Endodermal cell (in vitro differentiated cells): ENCODE measurements at places on chromosomes 5 and 9. TPM values are rescaled to one million over a fixed set of nuclear protein-coding genes. Genes with fewer than 3 reads are reported as not detected.
A peak's percentile ranks its signal among the peaks of the same experiment; 100 is the strongest.

The PCDHB5 gene
- total RNA-seq, result 42.8 and 43.5 TPM in 2 replicates

The ALDOB gene
- total RNA-seq, result not detected in 2 replicates

GRCh38 chr5:131488463-131488862 is 146.6 kb downstream of the RAPGEF6 start:
- H3K4me3 ChIP-seq, result no peak overlapping the region
- H3K27ac ChIP-seq, result no peak overlapping the region
- H3K36me3 ChIP-seq, result peaks cover 68% of the 10 kb centered on the region
- H3K27me3 ChIP-seq, result no peaks in the 10 kb centered on the region
- no peak for DNase-seq
- no peaks in the 10 kb centered on the region for H3K4me1 ChIP-seq

GRCh38 chr5:150309101-150309885 is 6.6 kb upstream of the ARSI start:
- H3K36me3 ChIP-seq, result no peaks in the 10 kb centered on the region
- H3K4me1 ChIP-seq, result no peaks in the 10 kb centered on the region
- H3K27me3 ChIP-seq, result peaks cover 9% of the 10 kb centered on the region

The MINAR2 gene
- not detected in 3 replicates for total RNA-seq

- H3K4me1 ChIP-seq, result no peaks in the 10 kb centered on the region
- DNase-seq, result no peak
- no peaks in the 10 kb centered on the region for H3K27me3 ChIP-seq
- no peak overlapping the region for H3K4me3 ChIP-seq
- no peaks in the 10 kb centered on the region for H3K36me3 ChIP-seq
- no peak overlapping the region for H3K27ac ChIP-seq
Measured at GRCh38 chr5:94544031-94544650, 74.3 kb downstream of the KIAA0825 start.

The KLF9 gene
- 0.31 to 0.96 TPM (median 0.44 TPM) in 3 replicates for total RNA-seq

- H3K4me3 ChIP-seq, result no peak overlapping the region
- H3K27ac ChIP-seq, result no peak overlapping the region
- peaks cover 5% of the 10 kb centered on the region for H3K36me3 ChIP-seq
- DNase-seq, result no peak
Measured at GRCh38 chr9:136675477-136676296, 11.6 kb downstream of the AGPAT2 start.

GRCh38 chr5:107764976-107765804 is 94.5 kb upstream of the EFNA5 start:
- DNase-seq, result no peak
- no peaks in the 10 kb centered on the region for H3K27me3 ChIP-seq
- H3K27ac ChIP-seq, result no peak overlapping the region
- H3K36me3 ChIP-seq, result no peaks in the 10 kb centered on the region
- peaks cover 51% of the 10 kb centered on the region for H3K4me1 ChIP-seq

GRCh38 chr5:78630047-78630446 is 18.5 kb downstream of the LHFPL2 start:
- no peak overlapping the region for H3K4me3 ChIP-seq
- H3K4me1 ChIP-seq, result peaks cover 57% of the 10 kb centered on the region
- H3K36me3 ChIP-seq, result peaks cover 92% of the 10 kb centered on the region
- DNase-seq, result peak; percentile 38
- H3K27ac ChIP-seq, result no peak overlapping the region

GRCh38 chr5:14588145-14588544 is 6.6 kb downstream of the OTULINL start:
- DNase-seq, result no peak
- H3K4me1 ChIP-seq, result no peaks in the 10 kb centered on the region
- peaks cover 9% of the 10 kb centered on the region for H3K27me3 ChIP-seq
- H3K4me3 ChIP-seq, result no peak overlapping the region
- H3K36me3 ChIP-seq, result no peaks in the 10 kb centered on the region

The CTSL gene
- total RNA-seq, result 100 to 131 TPM (median 128 TPM) in 3 replicates

The DNAJA1 gene
- 34.6 to 139 TPM (median 137 TPM) in 3 replicates for total RNA-seq

- no peak for DNase-seq
- no peaks in the 10 kb centered on the region for H3K27me3 ChIP-seq
- no peaks in the 10 kb centered on the region for H3K4me1 ChIP-seq
- no peak overlapping the region for H3K4me3 ChIP-seq
- no peak overlapping the region for H3K27ac ChIP-seq
Measured at GRCh38 chr9:100170556-100170955, 71.5 kb downstream of the INVS start.

GRCh38 chr9:121013911-121014310 is 36.2 kb downstream of the C5 start:
- no peak for DNase-seq
- H3K4me3 ChIP-seq, result no peak overlapping the region
- no peaks in the 10 kb centered on the region for H3K4me1 ChIP-seq
- peaks cover 55% of the 10 kb centered on the region for H3K36me3 ChIP-seq
- H3K27ac ChIP-seq, result no peak overlapping the region
- no peaks in the 10 kb centered on the region for H3K27me3 ChIP-seq

GRCh38 chr9:88464851-88465250 is 70.1 kb upstream of the NXNL2 start:
- no peak for DNase-seq
- H3K27ac ChIP-seq, result no peak overlapping the region
- H3K36me3 ChIP-seq, result peaks cover 52% of the 10 kb centered on the region
- H3K4me3 ChIP-seq, result no peak overlapping the region
- no peaks in the 10 kb centered on the region for H3K27me3 ChIP-seq
- H3K4me1 ChIP-seq, result peaks cover 2% of the 10 kb centered on the region

The SLC23A1 gene
- 0.35 and 0.88 TPM in 2 replicates for total RNA-seq

The PDCD1LG2 gene
- total RNA-seq, result not detected in 2 replicates

DNA sequence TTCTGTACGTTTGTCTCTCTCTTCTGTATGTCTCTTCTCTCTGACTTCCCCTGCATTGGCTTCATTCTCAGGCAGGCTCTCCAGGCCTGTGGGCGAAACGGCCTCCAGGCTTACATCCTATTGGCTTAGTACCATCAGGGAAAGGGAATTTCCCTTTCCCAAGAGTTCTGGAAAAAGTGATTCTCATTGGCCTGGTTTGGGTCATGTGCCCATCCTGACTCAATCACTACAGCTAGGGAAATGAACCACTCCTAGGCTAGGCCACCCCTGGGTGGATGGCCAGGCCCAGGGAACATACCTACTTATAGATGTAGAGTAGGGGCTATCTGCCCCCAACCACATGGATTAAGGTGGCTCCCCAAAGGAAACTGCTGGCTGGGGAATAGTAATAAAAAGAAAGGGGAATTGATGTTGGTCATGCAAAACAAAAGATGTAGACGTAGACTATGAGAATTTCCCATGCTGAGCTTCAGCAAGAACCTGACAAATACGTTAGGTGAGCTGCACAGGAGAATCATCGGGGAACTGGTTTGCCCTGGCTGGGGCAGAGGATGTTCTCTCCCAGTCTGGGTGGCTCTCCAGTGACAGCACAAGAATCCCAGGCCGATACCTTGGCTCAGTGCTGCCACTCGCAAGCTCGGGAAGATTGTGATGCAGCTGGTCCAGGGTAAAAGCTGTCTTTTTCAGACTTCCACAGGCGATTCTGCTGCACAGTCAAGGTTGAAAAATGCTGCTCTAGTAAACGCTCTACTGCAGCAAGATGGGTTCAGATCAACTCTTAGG is 3.7 kb upstream of the EGR1 start:
- H3K27me3 ChIP-seq, result peaks cover 10% of the 10 kb centered on the region
- no peak overlapping the region for H3K27ac ChIP-seq
- no peaks in the 10 kb centered on the region for H3K36me3 ChIP-seq
- DNase-seq, result peak; percentile 51

GRCh38 chr9:137490532-137491186 is 31.5 kb upstream of the NSMF start:
- no peak overlapping the region for H3K27ac ChIP-seq
- H3K4me1 ChIP-seq, result no peaks in the 10 kb centered on the region
- no peak for DNase-seq
- no peaks in the 10 kb centered on the region for H3K27me3 ChIP-seq
- H3K36me3 ChIP-seq, result no peaks in the 10 kb centered on the region

DNA sequence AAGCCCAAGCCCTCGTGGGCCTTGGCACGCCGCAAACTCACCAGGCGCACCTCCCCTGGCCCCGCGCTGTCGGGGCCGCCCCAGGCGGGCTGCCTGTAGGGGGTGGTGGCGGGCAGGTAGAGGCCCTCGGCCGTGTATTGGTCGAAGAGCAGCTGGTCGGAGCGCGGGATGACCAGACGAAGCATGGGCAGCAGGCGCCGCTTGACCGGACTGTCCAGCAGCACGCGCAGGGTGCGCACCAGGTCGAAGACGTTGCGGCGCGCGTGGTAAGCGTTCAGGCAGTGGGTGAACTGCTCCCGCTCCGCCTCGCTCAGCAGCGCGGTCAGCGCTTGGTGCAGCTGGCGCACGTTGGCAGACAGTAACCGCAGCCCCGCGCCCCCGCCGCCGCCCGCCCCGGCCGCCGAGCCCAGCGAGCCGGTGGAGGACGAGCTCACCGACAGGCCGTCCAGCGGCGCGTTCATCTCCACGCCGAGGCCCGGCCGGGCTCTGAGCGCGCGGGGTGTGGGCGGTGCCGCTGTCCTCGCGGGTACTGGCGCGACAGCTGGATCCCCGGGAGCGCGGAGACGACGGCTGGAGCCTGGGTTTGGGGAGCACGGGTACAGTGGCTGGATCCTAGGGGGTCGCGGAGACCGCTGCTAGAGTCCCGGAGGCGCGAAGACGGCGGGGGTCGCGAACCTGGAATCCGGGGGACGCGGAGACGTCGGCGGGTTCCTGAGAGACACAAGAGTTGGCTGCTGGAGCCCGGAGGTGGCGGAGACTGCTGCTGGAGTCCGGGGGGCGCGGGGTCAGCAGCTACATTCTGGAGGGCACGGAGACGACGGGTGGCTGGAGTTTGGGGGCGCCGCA is 709 bp downstream of the WHRN start:
- no peaks in the 10 kb centered on the region for H3K36me3 ChIP-seq
- peaks cover 7% of the 10 kb centered on the region for H3K27me3 ChIP-seq
- peaks cover 11% of the 10 kb centered on the region for H3K4me1 ChIP-seq
- H3K4me3 ChIP-seq, result peak overlapping the region; percentile 89
- H3K27ac ChIP-seq, result no peak overlapping the region
- DNase-seq, result peak; percentile 88

DNA sequence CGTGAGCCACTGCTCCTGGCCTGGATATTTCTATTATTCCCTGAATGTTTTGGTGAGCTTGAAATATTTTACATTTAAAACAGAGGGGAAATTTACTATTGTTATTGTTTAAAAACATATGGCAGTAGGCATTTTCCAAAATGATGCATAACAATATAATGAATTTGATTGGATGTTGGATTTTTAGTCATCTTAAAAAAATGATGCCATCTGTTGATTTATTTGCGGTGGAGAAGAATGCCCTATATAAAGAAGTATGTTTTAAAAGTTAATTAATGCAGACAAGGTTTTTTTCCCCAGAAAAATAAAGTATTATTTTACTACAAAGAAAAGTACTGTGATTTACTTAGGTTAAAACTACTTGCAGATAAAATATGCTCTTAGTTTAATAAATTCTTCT is 33.4 kb upstream of the ARRDC3 start:
- H3K4me3 ChIP-seq, result no peak overlapping the region
- DNase-seq, result no peak
- H3K36me3 ChIP-seq, result no peaks in the 10 kb centered on the region
- no peaks in the 10 kb centered on the region for H3K27me3 ChIP-seq
- H3K4me1 ChIP-seq, result peaks cover 4% of the 10 kb centered on the region

DNA sequence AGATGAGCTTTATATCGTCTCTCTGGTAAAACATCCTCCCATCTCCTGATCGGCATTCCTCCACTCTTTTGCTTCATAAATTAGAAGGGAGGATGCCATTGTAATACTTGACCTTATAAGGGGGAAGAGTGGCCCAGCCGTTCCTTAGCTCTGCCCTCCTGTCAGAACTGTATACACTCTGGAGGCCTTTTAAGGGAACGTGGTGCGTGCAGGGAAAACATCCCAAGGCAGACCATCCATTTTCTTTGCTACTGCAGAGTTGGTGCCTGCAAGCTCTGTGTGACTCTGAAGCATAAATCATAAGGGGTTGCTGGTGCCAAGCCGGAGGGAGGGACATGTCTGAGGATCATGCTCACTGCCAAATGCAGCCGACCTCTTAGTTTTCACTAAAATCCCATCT is 90.4 kb downstream of the PGM5 start:
- DNase-seq, result no peak
- H3K27ac ChIP-seq, result no peak overlapping the region
- no peaks in the 10 kb centered on the region for H3K4me1 ChIP-seq

DNA sequence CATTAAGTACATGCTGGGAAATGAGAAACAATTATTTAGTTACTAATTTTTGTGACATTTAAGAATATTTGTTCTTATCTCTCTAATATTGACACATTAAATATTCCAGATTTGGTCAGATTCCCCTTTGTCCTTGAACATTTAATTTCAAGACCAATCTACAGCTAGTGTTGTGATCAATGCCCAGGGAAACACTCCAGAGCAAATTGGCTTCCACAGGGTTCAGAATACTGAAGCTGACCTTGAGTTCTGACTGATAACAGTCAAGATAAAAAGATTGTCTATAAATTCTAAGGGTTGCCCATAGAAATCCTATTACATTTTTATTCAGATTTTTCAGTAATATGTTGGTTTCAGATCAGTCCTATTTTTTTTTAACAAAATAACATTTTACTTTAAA is 31.3 kb downstream of the ZFYVE16 start:
- H3K27ac ChIP-seq, result no peak overlapping the region
- no peak for DNase-seq
- H3K4me3 ChIP-seq, result no peak overlapping the region
- peaks cover 3% of the 10 kb centered on the region for H3K4me1 ChIP-seq

DNA sequence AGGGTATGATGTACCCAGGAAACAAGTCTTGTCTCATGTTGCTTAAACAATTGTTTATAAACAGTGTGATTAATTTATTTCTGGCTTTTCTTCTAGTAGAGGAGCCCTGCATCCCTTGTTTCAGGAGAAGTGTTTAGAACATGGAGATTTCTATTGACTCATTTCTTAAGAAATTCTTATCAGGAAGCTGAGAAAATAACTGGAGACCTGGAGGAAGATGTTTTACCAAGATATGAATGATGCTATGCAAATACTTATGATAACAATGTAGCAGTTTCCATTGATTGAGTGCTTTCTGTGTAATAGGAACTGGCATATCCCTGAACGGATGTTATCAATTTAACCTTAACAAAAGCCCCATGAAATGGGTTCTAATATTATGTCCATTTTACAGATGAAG is 108.6 kb downstream of the FBXO38 start:
- H3K36me3 ChIP-seq, result no peaks in the 10 kb centered on the region
- no peak overlapping the region for H3K4me3 ChIP-seq
- peaks cover 20% of the 10 kb centered on the region for H3K27me3 ChIP-seq
- H3K27ac ChIP-seq, result no peak overlapping the region
- H3K4me1 ChIP-seq, result no peaks in the 10 kb centered on the region

DNA sequence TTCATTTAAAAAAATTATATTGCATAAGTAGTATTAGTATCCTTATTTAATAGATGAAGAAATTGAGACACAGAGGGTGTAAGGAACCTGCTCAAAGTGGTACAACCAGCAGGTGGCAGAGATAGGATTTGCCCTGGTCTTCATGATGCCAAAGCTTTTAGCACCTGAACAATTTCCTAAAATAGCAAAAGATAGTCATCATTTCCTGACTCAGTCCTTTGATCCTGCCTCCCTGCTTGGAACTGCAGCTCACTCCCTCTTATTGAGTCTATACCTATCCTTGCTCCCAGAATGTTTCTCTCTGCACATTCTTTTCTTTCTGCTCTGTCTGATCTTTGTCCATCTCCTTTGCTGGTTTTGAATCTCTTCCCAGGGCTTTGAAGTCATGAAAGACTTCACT is 155.8 kb downstream of the FRMD3 start:
- H3K4me1 ChIP-seq, result no peaks in the 10 kb centered on the region
- no peaks in the 10 kb centered on the region for H3K27me3 ChIP-seq
- no peak for DNase-seq
- no peaks in the 10 kb centered on the region for H3K36me3 ChIP-seq

- H3K4me1 ChIP-seq, result no peaks in the 10 kb centered on the region
- DNase-seq, result no peak
- H3K27ac ChIP-seq, result no peak overlapping the region
- H3K27me3 ChIP-seq, result peaks cover 16% of the 10 kb centered on the region
Measured at GRCh38 chr9:131516100-131516499, 13.4 kb downstream of the POMT1 start.
